ENCODE measurements at places on chromosomes 7 and 10.

- no peak for DNase-seq
Observed at GRCh38 chr7:124192885-124193284, 160.0 kb upstream of the TMEM229A start.

GRCh38 chr7:141167381-141167964 lies 93.6 kb downstream of the TMEM178B start:
- no peak for DNase-seq

GRCh38 chr7:4603843-4604231 lies 78.3 kb upstream of the FOXK1 start:
- DNase-seq = no peak

- no peak for DNase-seq
Observed at GRCh38 chr7:122616951-122617350, 82.0 kb downstream of the RNF133 start.

DNA sequence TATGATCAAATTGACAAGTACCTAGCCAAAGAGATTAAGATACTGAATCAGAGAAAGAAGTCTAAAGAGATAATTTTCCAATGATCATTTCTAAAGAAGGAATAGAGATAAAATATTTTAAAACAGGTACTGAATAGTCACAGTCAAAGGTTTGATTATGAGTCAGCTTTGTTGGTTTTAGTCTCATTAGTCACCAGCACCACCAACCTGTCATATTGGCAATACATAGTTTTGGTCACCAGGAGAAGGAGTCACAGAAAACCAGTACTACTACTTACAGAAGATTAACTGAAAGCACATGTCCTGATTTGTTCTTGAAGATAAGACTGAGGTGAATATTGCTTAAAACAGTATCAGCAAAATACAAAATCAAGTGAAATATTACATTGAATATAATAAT lies 34.6 kb downstream of the ZEB1 start:
- no peak for DNase-seq

DNA sequence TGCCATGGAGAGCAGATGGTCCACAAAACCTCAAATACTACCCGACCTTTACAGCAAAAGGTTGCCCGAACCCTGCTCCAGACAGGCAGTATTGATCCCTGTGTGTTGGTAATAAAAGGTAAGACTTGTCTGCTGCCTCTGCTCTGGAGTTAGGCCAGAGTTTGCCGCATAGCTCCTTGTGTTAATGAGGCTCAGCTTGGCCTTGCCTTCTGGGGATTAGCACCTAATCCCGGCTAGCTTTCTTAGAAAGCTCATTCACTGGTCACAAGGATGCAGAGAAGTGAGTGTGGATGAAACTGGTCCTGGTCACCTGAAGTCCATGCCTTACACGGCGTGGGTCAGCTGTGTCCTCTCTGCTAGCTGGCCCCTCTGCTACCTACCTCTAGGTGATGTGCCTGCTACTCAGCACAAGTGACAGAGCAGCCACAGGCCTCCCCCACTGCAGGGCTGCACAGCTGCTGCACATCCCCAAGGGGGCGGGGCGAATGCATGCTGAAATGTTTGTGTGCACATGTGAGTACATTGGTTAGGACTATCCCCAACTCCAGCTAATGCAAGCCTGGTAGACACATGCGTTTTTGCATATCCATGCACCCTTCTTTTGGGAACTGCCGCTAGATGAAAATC lies 31.7 kb upstream of the SYPL1 start:
- no peak for DNase-seq

- no peak for DNase-seq
Observed at GRCh38 chr10:73910401-73910763, 550 bp upstream of the PLAU start.

Measured in putamen (tissue), 1 donor.